DMS 273 treated with DMSO at 0.1 percent for 48 hours (cell line): ENCODE measurements at places on chromosomes 1 and 21.
A peak's percentile ranks its signal among the peaks of the same experiment; 100 is the strongest.

DNA sequence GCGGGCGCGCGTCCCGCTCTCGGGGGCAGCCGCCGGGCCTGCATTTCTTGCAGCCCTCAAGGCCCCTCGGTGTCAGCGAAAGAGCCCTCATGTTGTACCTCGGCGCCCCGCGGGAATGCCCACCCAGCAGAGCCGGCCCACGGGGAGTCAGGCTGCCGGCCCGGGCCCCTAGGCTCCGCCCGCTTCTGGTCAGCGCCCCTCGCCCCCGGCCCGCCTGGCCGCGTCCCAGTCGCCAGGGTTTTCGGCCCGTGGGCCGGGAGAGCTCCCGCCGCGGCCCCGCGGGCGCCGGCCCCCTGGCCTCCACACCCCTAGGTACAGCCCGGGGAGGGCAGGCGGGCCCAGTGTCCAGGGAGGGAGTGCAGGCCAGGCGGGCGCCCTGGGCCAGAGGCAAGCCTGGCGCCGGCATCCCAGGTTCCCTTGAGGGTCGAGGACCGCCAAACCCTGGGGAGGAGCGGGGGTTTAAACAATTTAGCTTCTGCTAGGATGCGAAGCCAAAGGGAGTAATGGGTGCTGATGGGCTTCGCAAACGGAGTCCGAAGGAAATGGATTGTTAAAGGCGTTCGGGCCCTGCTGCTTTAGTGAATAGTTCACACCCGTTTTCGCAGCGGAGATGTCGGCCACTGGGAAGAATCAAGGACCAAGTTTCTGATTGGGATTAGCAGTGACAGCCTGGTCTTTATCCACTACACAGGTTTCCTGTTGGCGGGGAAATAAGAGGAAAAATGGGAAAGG lies 486 bp upstream of the KCNA3 start:
- no peak for DNase-seq

GRCh38 chr21:42819861-42820615 lies 59.3 kb downstream of the WDR4 start:
- no peak for DNase-seq

DNA sequence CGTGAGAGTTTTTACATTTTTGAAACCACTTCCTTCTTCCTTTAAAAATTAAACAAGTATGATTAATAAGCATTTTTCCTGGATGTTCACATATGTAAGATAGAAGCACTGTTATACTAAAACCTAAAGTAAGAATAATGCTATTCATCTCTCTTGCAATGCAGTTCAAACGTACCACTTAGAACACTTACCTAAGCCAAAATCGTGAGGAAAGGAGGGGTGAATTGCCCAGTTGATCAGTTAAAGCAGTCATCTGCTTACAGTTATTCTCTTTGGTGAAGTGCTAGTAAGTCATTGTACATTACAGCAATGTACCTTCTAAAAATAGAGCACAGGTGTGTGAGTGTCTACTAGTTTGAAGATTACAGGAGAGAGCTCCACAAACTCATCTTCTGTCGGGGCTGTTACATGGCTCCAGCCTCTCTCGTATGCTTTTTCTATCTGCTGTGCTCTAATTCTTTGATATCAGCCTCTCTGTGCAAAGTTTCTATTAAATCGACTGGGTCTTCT lies 3.4 kb downstream of the NCAM2 start:
- DNase-seq: no peak

DNA sequence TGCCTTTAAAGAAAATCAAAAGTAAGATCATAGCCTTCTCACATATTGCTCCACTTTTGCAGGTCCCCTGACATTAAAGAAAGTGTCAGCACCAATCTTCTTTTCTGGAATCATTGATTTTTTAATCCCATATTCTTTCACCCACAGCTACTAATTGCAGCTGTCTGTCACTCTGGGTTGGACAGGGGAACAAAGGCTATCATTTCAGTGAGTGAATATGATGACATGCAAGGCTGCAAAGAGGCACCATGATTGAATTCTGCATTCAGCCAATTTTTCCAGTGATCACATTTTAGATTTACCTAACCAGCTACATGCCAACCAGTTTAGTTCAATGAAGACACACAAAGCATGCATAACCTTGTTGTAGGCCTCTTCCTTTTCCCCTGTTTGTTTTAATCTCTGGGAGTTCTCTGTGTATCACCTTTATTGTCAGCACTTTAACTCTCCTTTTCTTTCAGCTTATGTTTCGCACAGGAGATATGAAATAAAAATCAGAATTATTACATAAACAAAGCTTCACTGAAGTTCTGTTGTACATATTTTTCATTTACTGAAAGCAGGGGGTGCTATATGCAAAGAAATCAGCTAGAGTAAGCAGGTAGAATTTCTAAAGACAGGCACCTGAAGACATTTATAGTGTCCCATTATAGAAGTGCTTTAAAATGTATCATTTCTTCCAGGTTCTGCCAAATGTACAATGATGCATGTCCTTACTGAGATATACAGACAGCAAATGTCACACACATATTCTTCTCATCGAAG lies 584.8 kb downstream of the PLA2G4A start:
- DNase-seq: no peak

- no peak for DNase-seq
Observed at GRCh38 chr1:8873506-8874229, 4.8 kb downstream of the ENO1 start.

- no peak for DNase-seq
Observed at GRCh38 chr1:83813576-83813975, 185.4 kb downstream of the TTLL7 start.

DNA sequence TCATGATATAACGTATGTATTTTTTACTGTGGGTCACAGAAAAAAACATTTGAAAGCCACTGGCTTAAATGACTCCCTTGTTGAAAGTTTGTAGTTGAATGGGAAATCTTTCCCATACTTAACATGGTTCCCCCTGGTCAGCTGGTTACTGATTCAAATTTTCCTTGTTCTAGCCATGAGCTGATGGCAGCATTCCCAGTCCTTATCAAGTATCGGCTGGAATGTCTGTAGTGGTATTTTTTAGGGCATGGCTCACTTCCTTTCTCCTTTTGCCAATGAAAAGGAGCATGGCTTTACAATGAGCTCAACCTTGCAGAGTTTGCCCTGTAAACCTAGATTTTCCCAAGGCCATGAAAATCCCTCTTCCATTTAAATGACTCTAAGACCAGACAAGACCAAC lies 55.7 kb downstream of the GIPC2 start:
- DNase-seq: no peak

- no peak for DNase-seq
Observed at GRCh38 chr1:89459081-89459480, 65.5 kb upstream of the LRRC8B start.

- DNase-seq: no peak
Observed at GRCh38 chr1:208251911-208252835, 8.0 kb upstream of the PLXNA2 start.

- DNase-seq: no peak
Observed at GRCh38 chr1:224623743-224624333, 7.7 kb downstream of the CNIH3 start.

- DNase-seq: no peak
Observed at GRCh38 chr1:230064283-230064682, 2.8 kb upstream of the GALNT2 start.

GRCh38 chr1:53572065-53572814 lies 113.0 kb downstream of the DMRTB1 start:
- DNase-seq: peak; percentile 12

GRCh38 chr21:44557491-44558328 lies 885 bp downstream of the KRTAP10-3 start:
- DNase-seq: no peak

DNA sequence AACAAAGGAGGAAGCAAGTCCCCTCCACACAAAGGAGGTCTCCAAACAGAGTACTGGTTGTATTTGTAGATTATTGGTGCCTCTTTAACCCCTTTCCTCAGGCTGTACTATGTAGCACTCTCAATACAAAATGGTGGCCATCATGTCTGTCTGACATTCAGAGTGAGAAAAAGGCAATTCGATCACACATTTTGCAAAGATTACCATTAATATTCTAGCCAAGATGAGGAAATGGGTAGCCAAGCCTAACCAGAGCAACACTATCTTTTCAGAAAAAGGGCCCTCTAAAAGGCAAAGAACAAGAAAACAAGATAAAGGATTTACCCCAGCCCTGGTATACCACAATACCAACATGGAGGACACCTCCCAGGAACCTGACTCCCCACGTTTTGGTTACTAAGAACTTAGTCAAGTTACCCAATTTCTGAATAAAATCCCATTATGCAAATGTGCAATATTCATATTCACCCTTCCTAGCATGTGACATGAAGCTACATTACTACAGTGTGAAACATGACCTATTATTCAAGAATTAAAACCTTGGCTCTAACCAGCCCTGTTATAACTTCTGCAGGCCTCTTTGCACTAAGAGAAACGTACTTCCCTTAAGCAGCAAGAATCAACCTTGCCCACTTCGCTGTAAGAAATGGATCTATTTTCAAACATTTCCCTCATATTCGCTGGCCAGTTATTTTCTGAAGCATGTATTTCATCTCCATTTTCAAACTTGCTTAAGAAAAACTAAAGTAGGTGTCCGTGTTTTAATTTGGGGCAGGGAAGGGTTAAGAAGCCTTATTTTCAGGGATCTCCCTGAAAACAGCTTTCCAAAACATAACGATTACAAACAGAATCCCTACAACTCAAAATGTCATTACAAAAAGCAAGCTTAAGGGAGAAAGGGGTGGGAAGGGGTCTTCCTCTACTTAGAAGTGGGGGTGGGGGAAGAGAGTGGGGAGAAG lies 2.1 kb downstream of the KDM5B start:
- no peak for DNase-seq

DNA sequence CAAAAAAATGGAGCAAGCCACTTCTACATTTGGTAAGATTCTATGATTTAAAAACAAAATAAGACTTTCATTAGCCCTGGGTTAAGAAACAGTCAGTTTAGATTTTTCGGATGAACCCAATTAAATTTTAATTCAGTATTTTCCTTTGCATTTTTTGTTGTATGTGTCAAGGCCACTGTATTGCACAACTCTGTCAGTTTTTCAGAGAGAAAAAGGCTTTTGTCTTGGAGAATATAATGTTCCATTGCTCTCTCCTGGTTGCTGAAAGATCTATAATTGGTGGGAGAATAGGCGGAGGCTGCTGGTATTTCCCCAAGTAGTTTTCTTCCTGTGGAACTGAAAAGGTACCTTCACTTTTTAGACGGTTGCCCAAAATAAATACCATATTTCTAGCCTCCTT lies 84.6 kb downstream of the NEGR1 start:
- DNase-seq: no peak

DNA sequence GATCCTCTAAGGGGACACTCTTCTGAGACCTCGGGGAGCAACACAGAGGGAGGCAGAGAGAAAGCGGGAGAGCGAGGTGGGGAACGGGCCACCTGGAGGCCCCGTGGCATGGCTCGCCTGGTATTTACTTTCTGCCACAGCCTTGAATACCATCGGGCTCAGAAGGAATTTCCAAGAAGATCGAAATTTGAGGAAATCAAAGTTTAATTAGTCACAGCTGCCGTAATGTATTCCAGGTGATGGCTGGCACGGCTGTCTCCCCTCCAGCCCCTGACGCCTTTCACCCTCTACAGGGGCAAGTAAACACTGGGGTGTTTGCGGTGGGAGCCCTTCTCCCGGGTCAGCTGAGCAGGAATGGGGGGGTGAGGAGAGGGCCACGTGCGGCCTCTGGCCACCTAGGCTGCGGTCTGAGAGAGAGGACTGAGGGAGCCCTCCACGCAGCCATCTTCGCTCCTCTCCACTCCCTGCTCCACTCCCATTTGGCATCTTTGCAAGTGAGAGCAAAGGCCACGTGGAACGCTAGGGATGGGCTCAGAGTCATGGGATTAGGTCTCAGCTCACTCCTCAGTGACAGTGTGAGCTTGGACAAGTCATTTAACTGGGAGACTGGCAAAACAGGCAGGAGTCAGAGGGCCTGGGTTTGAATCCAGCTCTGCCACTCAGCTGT lies 125.2 kb downstream of the SYF2 start:
- DNase-seq: no peak

DNA sequence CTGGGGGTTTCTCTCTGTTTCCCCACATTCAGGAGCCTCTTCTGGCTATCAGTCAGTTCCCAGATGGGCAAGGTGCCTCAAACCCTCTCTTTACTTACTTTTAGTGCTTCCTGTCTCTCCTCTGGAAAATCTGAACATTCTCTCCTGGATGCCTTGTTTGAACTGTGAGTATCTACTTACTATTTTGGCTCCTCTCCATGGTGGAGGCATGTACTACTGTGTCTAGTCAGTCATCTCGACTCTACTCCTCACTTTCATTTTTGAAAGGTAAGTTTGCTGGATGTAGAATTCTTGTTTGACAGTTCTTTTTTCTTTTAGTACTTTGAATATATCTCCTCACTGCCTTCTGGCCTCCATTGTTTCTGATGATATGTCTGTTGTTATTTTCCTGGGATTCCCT lies 70.9 kb upstream of the FAM78B start:
- no peak for DNase-seq

DNA sequence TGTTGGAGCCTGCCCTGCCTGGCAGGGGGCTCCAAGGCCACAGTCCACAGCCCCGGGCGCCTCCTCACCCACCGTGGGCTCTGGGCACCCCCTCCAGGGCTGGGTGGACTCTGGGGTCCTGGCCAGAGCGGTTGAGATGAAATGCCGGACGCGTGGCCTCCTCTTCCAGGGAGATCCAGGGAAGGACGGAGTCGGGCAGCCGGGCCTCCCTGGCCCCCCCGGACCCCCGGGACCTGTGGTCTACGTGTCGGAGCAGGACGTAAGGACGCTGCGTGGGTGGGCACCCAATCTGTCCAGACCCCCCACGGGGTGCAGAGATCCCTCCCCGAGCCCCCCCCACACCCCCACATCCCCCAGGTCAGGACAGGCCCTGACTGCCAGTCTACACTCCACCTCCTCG lies 51.2 kb downstream of the SLC19A1 start:
- no peak for DNase-seq

GRCh38 chr1:234093741-234094140 lies 189.3 kb downstream of the SLC35F3 start:
- no peak for DNase-seq

GRCh38 chr1:159428536-159428935 lies 3.5 kb upstream of the OR10J4 start:
- no peak for DNase-seq

GRCh38 chr1:54004481-54005049 lies 13.4 kb downstream of the LDLRAD1 start:
- DNase-seq: no peak

- no peak for DNase-seq
Observed at GRCh38 chr1:42657201-42657600, 1.0 kb upstream of the PPIH start.

GRCh38 chr1:181127898-181128453 lies 39.5 kb downstream of the IER5 start:
- DNase-seq: no peak

DNA sequence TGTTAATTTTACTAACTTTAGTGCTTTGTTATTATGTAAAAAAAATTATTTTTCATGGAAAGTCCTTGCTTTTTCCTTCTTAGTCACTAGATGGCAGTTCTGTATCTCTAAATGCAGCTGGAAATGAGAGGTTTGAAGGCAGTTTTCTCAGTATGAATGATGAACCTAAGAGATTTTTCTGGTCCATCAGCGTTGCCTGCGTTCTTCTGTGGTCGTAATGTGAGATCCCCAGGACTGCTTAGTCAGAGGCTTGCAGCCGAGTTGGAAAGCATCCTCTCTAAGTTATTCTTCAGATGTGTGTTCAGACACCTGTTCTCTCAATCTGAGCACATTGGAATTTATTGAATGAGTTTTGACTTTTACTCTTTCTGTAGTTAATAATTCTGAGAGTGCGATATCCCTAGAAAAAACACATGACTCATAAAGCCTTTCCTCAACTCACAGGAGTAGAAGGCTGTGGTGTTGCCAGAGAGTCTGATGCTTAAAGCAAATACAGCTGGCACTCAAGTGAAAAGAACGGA lies 99.3 kb downstream of the FMN2 start:
- DNase-seq: no peak

GRCh38 chr1:6188466-6188865 lies 8.3 kb upstream of the CHD5 start:
- no peak for DNase-seq

GRCh38 chr1:41689558-41689981 lies 205.1 kb upstream of the EDN2 start:
- no peak for DNase-seq
